ENCODE measurements at places on chromosomes 2 and 18.
A peak's percentile ranks its signal among the peaks of the same experiment; 100 is the strongest.

DNA sequence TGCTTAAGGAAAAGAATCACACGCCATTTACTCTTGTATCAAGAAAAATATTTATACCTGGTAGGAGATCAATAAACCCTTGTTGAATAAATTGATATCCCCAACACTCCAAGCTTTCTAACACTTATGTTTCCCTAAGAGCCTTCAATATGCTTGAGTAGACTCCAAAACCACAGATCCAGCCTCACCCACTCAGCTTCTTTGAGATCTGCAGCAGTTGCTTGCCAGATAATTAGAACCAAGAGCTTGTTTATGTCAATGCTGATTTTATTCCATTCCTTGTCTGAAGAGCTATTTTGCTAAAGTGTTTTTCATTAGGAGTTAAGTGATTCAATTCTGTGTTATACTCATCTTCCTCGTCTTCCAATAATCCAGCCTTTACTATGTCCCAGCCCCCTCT is 26.3 kb upstream of the CRIM1 start:
- peak; percentile 24 for DNase-seq

- DNase-seq, result no peak
Measured at GRCh38 chr18:48813833-48814489, 136.8 kb downstream of the SMAD7 start.

DNA sequence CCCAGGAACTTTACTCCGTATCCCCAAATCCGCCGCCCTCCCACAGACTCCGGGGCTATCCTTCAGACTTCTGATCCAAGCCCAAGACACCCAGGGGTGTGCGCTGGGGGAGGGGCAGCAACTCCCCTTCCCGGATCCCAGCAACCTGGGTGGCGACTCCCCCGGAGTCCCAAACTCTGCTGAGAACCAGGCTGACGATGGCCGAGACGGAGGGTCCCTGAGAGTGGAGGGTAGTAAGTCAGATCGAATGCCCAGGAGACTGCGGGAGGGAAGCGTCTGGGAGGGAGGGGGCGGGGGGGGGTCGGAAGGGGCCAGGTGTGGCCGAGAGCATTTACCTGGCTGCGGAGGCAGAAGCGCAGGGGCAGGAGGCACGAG is 7.0 kb upstream of the TNS1 start:
- DNase-seq, result no peak

GRCh38 chr18:37182340-37183135 is 353.6 kb downstream of the KIAA1328 start:
- DNase-seq, result no peak

DNA sequence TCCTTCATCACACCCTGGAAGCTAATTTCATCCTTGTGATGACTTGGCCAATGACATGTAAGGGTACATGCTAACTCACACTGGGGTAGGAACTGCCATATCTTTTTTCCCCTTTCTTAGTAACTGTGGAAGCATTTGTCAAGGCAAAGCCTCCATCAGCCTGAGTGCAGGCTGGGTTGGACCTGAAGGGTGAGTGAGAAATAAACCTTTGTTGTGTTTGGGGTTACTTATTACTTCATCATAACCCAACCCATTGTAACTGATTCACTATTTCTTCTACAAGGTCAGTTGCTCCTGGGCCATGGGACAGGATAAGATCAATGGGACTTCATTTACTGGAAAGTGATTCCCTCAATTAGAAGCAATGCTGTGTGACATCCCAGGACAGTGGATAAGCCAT is 108.4 kb downstream of the COL6A3 start:
- DNase-seq, result no peak

- DNase-seq, result no peak
Measured at GRCh38 chr2:38875227-38875575, 533 bp downstream of the DHX57 start.

DNA sequence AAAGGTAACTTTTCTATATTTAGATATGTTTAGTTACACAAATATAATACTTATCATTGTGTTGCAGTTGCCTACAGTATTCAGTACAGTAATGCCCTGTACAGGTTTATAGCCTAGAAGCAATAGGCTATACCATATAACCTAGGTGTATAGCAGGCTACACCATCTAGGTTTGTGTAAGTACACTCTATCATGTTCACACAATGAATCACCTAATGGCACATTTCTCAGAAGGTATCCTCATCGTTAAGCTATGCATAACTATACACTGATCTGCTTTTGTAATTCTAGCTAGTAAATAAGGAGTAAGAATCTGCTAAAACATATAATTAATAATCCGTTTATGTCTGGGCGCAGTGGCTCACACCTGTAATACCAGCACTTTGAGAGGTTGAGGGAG is 102.1 kb downstream of the COMMD1 start:
- no peak for DNase-seq

Data from LHCN-M2 (cell line).